NCI-H524 (cell line): ENCODE measurements at places on chromosomes 6 and 20.

GRCh38 chr6:11430036-11430435 is 107.5 kb upstream of the TMEM170B start:
- no peak for DNase-seq

- no peak for DNase-seq
Measured at GRCh38 chr6:167984144-167984719, 13.2 kb upstream of the KIF25 start.

- DNase-seq, result no peak
Measured at GRCh38 chr6:11139051-11139960, 27.8 kb upstream of the ERVFRD-1 start.

DNA sequence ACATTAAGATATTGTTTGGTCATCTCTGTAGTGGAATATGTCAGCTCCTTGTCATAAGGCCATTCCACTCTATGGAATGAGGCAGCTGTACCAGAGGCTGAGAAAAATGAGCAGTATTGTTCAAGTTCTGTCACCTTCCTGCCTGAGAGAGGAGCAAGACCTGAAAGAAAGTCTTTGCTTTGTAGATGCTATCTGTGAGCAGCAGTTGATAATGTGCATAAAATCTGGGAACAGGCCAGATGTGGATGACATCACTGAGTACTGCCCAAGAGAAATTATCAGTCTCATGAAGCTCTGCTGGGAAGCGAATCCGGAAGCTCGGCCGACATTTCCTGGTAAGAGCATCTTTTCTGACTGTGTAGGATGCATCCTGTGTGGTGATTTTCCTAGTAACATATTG is 16.8 kb downstream of the RIPK1 start:
- DNase-seq, result no peak

DNA sequence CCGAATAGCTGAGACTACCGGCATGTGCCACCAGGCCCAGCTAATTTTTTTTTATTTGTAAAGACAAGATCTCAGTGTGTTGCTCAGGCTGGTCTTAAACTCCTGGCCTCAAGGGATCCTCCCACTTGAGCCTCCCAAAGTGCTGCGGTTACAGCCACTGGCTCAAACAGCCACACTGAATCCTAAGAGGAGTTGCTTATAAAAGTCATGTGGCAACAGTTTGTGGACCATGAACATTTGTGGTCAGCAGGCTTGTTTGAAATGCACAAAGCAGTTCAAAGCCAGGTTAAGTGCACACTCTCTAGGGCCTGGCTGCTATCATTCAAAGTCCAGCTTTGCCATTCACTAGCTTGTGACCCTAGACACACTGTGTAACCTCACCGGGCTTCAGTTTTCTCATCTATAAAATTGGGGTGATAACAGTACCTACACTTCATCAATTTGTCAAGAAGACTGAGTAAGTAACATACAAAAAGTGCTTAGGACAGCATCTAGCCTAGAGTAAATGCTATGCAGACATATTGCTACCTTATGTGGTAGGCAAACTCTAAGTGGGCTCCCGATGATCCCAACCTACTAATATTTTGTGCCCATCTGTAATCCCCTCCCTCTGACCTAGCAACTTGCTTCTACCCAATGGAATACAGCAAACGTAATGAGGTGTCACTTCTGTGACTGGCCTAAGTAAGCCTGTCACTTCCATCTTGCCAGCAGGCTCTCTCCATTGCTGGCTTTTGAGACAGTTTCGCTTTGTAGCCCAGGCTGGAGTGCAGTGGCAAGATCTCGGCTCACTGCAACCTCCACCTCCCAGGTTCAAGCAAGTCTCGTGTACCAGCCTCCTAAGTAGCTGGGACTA is 122.9 kb downstream of the ZMYND8 start:
- no peak for DNase-seq

- DNase-seq, result no peak
Measured at GRCh38 chr6:6455272-6455671, 133.2 kb upstream of the LY86 start.

DNA sequence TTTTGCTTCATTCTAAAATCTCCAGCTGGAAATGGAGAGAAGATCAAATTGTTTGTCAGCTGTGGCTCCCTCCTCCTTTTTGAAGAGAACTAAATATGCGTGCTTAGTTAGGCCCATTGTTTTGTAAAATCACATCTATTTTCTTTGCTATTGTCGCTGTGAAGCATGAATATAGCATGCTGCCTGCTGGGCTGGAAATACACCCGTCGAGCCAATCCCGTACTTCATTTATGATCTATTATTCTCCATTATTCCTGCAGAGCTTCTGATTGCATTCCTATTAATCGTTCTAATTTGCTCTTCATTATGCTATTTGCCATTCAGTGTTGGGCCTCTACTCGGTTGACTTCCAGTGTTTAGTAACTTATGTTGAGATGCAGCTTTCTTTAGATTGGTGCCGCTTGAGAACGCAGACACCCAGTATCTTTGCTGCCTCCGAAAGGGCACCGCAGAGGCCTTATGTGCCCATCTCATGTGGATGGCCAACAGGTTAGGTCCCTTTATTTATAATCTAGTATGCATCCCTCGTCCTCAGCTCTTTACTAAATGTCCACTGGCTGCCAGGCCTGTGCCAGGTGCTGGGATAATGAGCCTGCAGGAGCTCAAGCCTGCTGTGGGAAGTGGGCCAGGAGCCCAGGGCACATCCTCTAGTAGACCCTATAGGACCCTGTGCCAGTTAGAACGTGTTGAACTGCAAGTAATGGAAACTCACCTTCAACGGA is 45.6 kb downstream of the FAM50B start:
- DNase-seq, result no peak

DNA sequence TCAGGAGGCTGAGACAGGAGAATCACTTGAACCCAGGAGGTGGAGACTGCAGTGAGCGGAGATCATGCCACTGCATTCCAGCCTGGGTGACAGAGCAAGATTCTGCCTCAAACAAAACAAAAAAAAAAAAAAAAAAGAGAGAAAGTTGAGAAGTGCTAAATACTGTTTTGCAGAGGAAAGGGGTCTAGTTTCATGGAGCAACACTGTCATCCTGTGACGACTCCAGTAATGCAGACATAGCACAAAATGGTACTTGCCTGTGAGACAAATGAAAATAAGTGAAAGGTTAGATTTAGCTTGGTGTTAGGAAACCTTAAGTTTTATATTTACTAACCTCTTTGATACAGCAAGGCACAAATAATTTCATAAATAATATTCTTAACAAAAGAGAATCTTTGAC is 29.7 kb downstream of the CEP162 start:
- no peak for DNase-seq

DNA sequence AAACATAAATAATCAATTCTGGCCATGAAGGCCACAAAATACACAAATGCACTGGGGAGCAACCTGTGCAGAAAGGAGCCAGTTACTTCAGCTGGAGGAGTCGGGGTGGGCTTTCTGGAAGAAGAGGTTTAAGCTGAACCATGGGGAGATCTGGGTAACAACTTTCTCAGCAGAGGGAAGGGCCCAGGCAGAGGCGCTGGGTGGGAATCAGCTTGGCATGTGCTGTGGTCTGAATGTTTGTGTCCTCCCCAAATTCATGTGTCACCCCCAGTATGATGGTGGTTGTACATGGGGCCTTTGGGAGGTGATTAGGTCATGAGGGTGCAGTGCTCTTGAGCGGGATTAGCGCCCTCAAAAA is 107.9 kb downstream of the SYCP2 start:
- DNase-seq, result no peak

DNA sequence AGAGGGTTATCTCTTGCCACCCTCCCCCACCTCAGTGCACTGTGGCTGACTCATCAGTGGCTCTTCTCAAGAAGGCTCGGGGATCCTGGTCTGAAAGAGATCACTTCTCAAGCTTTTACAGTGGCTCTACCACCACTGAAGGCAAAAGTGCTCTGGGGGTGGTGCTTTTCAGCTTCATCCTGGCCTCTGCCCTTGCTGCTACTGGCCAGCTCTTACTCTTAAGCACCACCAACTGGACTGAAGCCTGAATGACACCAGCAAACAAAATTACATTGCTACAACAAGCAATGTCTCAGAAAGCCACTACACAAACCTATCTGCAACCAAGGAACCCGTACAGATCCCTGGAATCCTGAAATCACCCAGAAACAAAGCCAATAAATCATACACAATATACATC is 402.1 kb downstream of the EPHA7 start:
- DNase-seq, result peak; percentile 22

- DNase-seq, result no peak
Measured at GRCh38 chr6:38080889-38081288, 261.4 kb downstream of the ZFAND3 start.

GRCh38 chr20:41173161-41173721 is 35.9 kb downstream of the PLCG1 start:
- DNase-seq, result peak; percentile 72

DNA sequence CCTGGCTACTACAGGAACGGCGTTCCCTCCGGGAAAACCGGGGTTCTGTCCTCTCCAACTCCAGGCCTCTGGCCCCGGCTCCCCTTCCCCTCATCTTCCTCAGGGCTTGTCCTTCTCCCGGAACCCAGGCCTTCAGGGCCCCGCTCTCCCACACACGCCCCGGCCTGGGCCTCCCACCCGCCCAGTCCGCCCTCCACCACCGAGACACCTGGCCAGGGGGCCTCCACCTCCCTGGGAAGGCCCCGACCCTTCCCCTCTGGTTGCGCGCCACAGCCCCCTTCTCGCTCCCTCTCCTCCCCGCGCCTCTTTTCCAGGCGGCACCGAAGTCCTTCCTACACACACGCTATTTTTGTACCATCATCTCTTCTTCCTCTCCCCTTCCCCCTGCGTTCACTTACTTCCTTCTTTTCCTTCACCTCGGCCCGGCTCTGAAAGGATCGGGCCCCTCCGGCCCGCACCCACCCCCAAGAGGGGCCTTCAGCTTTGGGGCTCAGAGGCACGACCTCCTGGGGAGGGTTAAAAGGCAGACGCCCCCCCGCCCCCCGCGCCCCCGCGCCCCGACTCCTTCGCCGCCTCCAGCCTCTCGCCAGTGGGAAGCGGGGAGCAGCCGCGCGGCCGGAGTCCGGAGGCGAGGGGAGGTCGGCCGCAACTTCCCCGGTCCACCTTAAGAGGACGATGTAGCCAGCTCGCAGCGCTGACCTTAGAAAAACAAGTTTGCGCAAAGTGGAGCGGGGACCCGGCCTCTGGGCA is 1.3 kb upstream of the SIRPA start:
- no peak for DNase-seq

DNA sequence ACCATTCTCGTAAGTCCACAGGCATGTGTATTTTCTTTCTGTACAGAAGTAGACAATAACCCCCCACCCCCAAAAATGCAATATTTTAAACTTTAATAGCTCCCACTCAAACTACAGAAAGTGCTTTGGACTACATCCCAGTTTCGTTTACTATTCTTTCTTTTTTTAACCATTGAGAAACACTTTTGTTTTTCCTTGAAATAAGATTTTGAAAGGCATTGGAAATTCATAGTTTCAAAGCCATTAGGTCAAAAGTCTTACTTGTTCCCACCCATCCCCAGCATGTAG is 140.0 kb downstream of the KIF16B start:
- no peak for DNase-seq

DNA sequence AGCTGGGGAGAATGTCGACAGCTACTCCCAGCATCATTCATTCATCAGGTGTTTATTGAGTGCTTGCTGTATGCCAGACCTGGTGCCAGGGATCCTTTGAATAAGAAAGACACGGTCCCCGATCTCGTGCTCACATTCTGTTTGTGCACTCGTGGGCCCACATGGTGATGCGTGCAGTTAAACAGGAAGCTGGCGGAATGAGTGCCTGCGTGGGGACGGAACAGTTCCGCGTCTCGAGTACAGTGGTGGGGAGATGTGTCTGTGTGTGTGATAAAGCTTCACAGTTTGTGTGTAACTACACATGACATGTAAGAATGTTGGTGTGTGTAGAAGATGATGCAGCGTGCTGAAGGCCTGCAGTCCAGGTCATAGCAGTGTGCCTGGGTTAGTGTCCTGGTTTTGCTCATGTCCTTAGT is 6.5 kb downstream of the RBM38 start:
- DNase-seq, result no peak

- no peak for DNase-seq
Measured at GRCh38 chr6:142443532-142443931, 141.7 kb downstream of the ADGRG6 start.

DNA sequence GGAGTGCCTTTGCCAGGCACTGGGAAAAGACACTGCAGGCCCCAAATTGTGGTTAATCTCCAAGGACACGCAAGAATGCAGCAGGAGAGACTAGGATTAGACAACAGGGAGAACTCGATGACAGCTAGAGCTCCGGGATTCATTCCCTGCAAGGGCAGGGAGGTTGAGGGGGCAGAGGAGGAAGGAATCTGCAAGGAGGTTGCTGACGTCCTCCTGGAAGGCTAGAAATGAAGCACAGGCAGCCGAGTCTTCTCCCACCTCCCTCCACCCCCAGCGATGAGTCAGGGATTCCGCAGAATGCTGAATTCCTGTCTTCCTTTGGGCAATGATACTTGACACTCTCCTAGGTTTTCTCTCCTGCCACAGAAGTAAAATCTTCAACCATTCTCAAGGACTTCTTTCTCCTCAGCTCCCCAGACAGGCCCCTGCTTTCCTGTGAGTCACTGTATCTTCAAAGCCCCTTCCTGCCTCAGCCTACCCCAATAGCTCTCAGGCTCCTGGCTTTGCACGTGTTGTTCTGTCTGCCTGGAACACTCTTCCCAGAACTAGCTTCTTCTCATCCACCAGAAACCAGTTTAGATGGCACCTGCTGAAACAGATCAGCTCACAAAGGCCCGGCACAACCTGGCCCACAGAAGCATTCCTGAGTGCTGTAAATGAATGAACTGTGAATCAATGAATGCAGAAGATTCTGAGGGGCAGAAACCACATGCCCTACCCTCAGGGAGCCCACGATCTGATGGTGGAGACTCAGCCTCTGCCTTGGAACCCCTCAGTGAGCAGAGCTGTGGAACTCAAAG is 85.6 kb downstream of the MRPL14 start:
- DNase-seq, result no peak

GRCh38 chr6:133202610-133203343 is 38.4 kb upstream of the EYA4 start:
- DNase-seq, result no peak

- DNase-seq, result no peak
Measured at GRCh38 chr6:2623295-2623694, 127.4 kb downstream of the MYLK4 start.

DNA sequence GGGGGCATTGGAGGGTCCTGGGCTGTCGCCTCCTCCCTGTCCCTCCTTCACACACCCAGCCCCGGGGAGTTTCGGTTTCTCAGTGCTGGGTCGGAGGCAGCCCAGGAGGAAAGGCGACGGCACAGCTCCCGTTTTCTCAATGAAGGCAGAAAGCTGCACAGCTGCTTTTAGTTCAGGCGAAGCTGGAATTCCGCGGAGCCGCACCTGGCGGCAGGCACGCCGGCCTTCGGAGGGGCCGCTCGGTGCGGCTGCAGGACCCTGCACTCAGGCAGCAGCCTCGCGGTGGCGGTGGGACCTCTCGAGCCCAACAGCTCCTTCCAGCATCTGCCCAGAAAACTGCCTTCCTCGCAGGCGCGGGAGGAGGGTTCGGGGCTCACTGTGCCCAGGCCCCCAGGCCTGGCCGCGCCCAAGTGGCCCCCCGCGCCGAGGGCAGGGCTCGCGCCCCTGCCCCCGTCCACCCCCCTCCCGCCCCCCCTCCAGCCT is 4.6 kb downstream of the FOXQ1 start:
- DNase-seq, result no peak

DNA sequence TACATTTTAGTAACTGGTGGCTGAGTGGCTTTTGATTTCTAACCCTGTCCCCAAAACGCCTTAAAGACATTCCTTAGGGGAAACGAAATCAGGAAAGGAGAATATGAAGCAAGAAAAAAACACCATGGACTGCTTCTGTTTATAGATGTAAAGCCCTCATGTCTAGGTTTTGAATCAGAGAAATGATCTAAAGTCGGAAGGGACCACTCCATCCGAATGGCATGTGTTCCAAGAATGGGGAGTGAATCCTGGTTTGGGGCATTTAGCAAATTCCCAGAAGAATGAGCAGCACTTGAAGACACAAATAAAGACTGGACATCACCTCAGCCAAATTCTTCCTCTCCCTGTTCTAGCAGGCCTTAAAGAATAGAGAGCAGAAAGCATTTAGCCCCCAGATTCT is 65.6 kb downstream of the CAP2 start:
- DNase-seq, result no peak
